ENCODE measurements at places on chromosomes 1 and 21. TPM values are rescaled to one million over a fixed set of nuclear protein-coding genes. Genes with fewer than 3 reads are reported as not detected.

DNA sequence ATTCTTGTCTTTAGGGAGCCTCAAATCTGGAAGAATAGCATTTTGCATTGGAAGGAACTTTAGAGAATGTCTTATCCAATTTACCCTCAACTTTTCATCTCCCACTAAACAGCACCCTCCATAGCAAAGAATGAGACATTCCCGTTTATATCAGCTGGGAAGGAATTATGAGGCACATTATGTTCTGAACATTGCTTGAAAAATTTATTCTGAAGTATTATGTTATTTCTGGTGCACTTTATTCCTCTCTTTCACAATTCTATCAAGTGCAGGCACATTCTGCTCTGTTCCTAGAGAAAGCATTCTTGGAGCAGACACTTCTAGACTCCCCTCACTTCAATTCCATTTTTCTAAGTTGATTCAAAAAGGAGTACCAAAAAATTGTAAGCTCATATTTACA lies 147.9 kb downstream of the EDEM3 start:
- peaks cover 13% of the 10 kb centered on the region for H3K4me1 ChIP-seq
- H3K27ac ChIP-seq = no peak overlapping the region
- H3K4me3 ChIP-seq = no peak overlapping the region
- no peaks in the 10 kb centered on the region for H3K27me3 ChIP-seq

DNA sequence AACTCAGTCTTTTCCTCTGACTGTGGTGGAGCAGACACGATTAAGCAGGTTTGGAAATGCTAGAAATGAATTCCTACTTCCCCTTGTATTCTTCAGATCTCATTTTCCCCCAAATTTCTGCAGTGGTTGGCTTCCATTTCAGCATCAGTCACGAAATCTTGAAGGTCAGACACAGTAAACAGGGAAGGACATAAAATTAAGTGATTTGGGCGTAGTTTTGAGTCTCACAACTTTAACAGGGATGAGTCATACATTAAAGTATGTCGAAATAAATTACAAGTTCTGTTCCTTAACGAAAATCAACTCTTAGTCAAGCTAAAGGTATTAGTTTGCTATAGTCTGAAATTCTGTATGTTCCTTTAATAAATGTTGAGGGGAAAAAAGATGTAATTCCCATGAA lies 61.1 kb downstream of the HNRNPR start:
- peaks cover 25% of the 10 kb centered on the region for H3K4me1 ChIP-seq
- DNase-seq = no peak
- peak overlapping the region; percentile 39 for H3K27ac ChIP-seq
- H3K27me3 ChIP-seq = no peaks in the 10 kb centered on the region

Gene RPRD2
- total RNA-seq = 32.0 TPM

Gene INPP5B
- 42.5 TPM for total RNA-seq

Gene OR6K3
- 2.2 TPM for total RNA-seq

DNA sequence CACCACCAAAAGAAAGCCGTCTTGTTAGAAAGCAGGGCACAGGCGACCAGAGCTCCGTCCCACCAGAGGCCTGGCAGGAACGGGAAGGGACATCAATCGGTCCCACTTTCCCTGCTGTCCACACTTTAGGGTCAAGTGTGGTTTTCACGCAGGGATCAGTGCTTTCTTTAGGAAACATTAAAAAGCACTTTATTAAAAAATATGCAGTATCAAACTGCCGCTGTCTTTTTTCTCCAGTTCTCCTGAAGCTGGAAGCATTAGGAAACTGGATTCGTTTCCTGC lies 437 bp downstream of the IFNLR1 start:
- H3K27ac ChIP-seq = peak overlapping the region; percentile 79
- peak overlapping the region; percentile 66 for H3K4me3 ChIP-seq
- DNase-seq = no peak

Gene GJA5
- total RNA-seq = 44.5 TPM

- H3K4me1 ChIP-seq = peaks cover 7% of the 10 kb centered on the region
- DNase-seq = peak; percentile 85
- H3K27me3 ChIP-seq = peaks cover 6% of the 10 kb centered on the region
- no peak overlapping the region for H3K4me3 ChIP-seq
- no peak overlapping the region for H3K27ac ChIP-seq
- no peaks in the 10 kb centered on the region for H3K36me3 ChIP-seq
Observed at GRCh38 chr1:212482637-212483441, 50.1 kb downstream of the NENF start.

Gene FALEC
- not detected for total RNA-seq

DNA sequence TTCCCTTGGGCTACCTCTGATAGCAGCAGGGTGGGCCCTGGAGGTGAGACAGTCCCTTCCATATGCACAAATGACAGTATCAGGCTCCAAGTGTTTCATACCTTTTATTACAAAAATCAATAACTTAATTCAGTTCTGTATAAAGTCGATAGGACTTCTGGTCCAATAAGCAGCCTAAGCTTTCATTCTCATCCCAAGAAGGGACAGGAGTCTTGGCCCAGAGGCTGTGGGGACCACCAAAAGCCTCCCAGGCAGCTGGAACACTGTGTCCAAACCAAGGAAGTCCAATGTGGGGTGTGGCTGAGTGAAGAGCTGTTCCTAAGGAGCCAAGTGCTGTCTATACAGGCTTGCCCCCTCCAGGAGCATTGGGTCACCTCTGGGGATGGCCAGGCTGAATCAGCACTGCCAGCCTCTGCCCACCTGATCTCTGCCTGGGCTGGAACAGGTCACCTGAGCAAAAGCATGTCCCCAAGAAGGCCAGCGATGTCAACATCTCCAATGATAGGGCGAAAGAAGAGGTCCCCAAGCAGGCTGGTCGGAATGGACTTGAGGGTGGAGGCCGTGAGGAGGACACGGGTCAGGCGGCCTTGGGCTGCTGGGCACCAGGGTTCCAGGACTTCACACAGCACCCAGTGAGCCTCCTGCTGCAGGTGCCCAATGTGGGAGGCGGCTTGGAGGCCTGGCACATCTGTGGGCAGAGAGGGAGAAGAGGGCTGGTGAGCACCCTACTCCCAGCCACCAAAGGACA lies 2.2 kb downstream of the NR0B2 start:
- no peak overlapping the region for H3K4me3 ChIP-seq
- peaks cover 8% of the 10 kb centered on the region for H3K4me1 ChIP-seq
- H3K27ac ChIP-seq = no peak overlapping the region

Gene ACTL8
- not detected for total RNA-seq

Gene CNTN2
- not detected for total RNA-seq

GRCh38 chr1:78469576-78469975 lies 21.2 kb upstream of the PTGFR start:
- H3K4me3 ChIP-seq = no peak overlapping the region
- no peaks in the 10 kb centered on the region for H3K4me1 ChIP-seq
- no peaks in the 10 kb centered on the region for H3K36me3 ChIP-seq
- H3K27ac ChIP-seq = no peak overlapping the region

GRCh38 chr1:218363141-218363540 lies 18.0 kb downstream of the TGFB2 start:
- H3K4me1 ChIP-seq = peaks cover 20% of the 10 kb centered on the region
- no peak overlapping the region for H3K4me3 ChIP-seq
- no peak for DNase-seq

Gene THEM5
- total RNA-seq = not detected

- no peak for DNase-seq
- H3K4me1 ChIP-seq = no peaks in the 10 kb centered on the region
- no peak overlapping the region for H3K4me3 ChIP-seq
- no peak overlapping the region for H3K27ac ChIP-seq
- no peaks in the 10 kb centered on the region for H3K36me3 ChIP-seq
Observed at GRCh38 chr1:106995970-106996369, 60.5 kb upstream of the PRMT6 start.

DNA sequence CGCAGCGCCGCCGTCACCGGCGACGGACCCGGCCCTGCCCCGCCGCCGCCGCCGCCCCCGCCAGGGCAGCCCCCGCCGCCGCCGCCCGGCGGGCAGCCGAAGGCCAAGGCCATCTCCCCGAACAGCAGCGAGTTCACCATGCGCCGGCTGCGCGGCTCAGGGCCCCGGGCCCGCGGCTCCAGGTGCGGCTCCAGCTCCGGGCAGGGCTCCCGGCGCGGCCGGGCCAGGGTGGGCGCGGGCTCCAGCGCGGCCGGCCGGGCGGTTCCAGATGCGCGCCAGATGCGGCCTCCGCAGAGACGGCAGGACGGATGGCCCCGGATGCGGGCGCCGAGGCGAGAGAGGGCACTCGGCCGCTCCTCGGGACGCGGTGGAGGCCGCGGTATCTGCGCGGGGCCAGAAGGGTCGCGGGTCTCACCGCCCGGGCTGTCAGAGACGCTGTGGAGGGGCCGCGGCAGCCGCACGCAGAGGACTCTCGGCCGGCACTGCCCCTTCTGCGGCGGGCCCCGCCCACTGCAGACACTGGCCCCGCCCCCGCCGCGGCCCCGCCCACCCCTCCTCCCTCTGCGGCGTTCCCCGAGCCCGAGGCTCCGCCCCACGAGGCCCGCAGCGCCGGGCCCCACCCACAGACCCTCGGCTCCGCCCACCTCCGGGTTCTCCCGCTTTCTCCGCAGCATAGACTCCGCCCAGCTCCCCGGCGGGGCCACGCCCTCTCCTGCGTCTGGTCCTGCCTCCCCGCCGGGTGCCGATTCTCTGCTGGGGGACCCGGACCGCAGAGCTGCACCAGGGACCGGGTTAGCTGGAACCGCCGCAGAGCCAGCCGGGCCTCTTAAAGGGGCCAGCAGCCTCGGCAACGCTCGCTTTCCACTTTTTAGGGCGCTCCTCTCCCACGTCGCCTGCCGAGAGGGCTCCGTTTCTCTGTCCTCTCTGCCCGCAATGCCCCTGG lies at the start of gene IFFO2:
TSS of gene IFFO2 (minus strand) at position 484 of the 943 bp plus-strand sequence. CDS start at position 140, 344 bp downstream.
- peaks cover 47% of the 10 kb centered on the region for H3K4me1 ChIP-seq
- peak within 1 kb of the TSS; percentile 75 for H3K4me3 ChIP-seq
- H3K27me3 ChIP-seq = no peaks in the 10 kb centered on the region
- no peaks in the 10 kb centered on the region for H3K36me3 ChIP-seq
- H3K27ac ChIP-seq = peak within 1 kb of the TSS; percentile 83

DNA sequence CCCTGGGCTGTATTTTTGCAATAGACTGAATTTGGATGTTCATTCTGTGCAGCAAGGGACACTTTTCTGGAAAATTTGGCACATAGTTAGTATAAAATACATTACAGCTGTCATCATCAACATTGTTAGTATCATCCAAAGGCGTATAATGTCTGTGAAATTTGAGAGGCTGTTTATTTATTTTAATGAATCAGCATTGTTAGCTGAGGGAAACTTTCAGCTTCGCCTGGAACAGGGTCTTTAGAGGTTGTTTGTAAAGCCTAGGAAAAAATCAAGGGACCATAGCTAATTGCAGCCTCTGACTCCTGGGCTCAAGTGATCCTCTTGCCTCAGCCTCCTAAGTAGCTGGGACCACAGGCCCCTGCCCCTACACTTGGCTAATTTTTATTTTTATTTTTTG lies 106.8 kb upstream of the USP24 start:
- no peaks in the 10 kb centered on the region for H3K27me3 ChIP-seq
- H3K36me3 ChIP-seq = no peaks in the 10 kb centered on the region
- H3K4me3 ChIP-seq = no peak overlapping the region
- H3K4me1 ChIP-seq = peaks cover 6% of the 10 kb centered on the region
- H3K27ac ChIP-seq = no peak overlapping the region

Gene GJC2
- total RNA-seq = 6.0 TPM

DNA sequence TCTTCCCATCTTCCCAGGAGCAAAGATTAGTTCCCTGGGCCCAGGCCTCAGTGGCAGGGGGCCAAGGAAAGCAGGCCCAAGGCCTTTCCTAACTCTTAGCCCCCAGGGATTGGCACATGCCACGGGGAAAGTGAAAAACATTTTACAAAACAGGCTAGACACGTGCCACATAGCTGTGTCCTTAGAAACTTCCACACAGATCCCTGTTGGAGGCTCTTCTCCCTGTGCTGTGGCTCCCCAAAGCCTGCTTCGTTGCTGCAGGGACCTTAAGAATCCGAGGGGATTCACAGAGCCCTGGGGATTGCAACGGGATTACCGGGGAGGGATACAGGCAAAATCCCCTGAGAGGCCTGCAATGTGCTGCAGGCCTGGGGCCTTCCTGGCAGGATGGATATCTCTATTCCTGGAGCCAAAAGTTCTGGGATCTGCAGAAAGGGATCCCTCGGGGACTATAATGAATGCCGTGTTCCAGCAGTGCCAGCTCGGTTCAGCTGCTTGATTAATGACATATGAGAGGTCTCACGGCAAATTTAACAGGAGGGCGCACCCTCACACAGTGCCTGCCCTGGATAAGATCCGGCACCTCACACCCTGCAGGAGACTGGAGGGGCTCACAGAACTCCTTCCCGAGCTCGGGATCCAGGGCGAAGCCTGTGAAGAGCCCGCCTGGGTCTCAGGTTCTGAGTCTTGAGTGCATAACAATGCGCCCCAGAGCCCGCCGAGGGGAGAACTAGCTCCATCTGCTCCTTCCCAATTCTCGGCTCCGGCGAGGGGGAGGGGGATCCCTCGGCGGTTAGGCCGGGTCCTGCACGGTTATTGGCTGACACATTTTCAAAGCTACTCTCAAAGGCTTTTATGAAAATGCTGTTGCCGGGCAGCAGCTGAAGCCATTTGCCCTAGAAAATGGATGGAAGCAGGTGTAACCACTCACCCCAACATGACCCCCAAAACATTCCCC lies 15.3 kb upstream of the RGS8 start:
- H3K27ac ChIP-seq = no peak overlapping the region
- no peaks in the 10 kb centered on the region for H3K36me3 ChIP-seq
- no peak overlapping the region for H3K4me3 ChIP-seq

- no peaks in the 10 kb centered on the region for H3K36me3 ChIP-seq
- no peak overlapping the region for H3K27ac ChIP-seq
- no peaks in the 10 kb centered on the region for H3K27me3 ChIP-seq
- no peaks in the 10 kb centered on the region for H3K4me1 ChIP-seq
- DNase-seq = no peak
Observed at GRCh38 chr1:46790446-46791101, 8.3 kb upstream of the CYP4B1 start.

DNA sequence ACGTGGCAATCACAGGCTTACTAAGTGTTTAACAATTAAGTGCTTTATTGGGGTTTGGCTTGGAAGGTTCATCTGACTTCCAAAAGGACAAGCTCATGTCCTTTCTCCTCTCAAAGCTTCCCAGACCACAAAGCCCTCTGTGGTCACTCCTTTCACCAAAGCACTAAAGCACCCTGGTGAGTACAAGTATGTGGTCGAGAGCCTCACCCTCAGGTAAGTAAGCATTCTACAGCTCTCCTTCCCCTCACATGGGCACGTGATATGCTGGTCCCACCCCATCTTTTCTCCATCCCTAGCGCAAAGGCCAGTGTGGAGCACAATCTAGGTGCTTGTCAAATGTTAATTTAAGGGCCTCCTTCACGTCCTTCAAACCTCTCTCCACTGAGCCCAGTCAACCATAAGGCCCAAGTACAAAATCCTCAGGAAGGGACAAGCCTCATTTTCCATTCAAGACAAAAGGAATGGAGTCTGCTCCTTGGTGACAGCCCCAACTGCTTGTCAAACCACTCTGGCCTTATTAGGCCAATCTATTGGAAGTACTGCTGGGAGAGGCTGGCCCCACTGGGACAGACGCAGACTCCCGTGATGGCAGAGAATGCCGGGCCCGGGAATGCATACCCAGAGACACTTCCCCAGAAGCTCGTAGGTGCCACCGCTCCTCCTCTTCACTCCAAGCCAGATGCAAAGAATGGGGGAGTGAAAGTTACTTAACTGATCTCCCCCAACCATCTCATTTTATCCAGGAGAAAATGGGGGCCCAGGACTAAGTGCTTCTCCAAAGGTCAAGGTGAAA lies 7.8 kb downstream of the STMN1 start:
- DNase-seq = no peak
- no peaks in the 10 kb centered on the region for H3K27me3 ChIP-seq
- H3K4me1 ChIP-seq = peaks cover 17% of the 10 kb centered on the region

Data from lower lobe of right lung (tissue), 2 donors.